ENCODE measurements at places on chromosomes 6 and 20.

DNA sequence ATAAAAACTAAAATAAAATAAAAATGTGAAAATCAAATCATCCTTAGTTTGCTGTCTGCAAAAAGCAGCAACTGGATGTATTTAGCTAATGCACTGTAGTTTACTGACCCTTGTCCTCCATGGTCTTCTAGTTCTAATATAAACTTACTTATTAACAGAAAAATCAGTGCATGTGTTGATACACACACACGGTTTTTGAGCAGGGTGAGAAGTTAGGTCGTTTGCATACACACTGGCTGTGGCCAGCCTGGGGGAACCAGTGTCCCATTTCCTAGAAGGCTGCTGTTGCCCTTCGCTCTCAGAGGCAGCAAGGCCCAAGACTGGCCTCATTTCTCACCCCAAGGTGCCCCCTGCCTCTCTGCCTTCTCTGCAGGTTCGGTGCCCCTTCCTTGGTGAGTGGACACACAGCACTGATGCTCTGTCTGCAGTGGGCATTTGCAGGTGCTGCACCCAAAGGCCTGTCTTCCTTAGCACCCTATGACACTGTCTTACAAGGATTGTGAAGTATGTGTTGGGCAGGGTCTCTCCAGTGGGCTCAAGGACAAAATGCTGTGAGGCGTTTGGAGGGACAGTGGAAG lies 168.5 kb downstream of the SCP2D1 start:
- DNase-seq = no peak

DNA sequence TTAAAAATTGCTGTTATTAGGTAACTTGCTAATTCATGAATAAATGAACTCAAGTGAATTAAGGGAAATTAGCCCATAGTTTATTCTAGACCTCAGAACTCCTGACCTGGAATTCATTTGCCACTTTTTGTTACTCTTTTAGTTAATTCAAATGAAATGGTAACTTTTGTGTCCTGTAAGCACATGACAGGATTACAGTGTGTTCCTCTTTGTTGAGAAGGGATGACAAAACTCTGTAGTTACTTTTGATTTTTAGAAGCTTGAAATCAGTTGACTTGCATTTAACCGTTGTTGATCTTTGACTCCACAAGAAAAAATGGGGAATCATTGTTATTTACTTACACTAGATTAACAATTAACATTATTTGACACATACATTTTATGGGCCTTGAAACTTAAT lies 6.2 kb downstream of the SLC9A8 start:
- no peak for DNase-seq

- no peak for DNase-seq
These were observed 245.0 kb downstream of the GMPR start for GRCh38 chr6:16483315-16483875.

GRCh38 chr20:15593081-15593480 lies 980.2 kb downstream of the KIF16B start:
- DNase-seq = no peak

DNA sequence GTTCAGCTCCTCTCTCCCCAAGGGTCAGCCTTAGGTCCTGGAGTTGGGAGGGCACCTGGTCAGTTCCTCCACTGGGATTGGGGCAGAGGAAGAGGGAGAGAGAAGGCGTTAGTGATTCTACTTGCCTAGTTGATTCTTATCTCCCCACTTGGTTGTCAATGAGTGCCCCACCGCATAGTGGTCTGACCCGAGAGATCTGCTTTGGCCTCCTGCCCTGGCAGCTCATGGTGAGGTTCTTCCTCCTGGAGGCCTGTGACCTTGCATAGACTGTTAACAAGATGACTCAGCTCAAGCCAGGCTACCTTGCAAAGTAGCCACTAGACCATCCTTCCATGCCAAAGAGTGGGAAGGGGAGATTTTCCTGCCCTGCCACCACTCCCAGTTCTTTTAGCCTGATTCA lies 160.6 kb downstream of the TMEM200A start:
- DNase-seq = no peak

GRCh38 chr20:1761116-1761515 lies 103.5 kb upstream of the SIRPG start:
- no peak for DNase-seq

DNA sequence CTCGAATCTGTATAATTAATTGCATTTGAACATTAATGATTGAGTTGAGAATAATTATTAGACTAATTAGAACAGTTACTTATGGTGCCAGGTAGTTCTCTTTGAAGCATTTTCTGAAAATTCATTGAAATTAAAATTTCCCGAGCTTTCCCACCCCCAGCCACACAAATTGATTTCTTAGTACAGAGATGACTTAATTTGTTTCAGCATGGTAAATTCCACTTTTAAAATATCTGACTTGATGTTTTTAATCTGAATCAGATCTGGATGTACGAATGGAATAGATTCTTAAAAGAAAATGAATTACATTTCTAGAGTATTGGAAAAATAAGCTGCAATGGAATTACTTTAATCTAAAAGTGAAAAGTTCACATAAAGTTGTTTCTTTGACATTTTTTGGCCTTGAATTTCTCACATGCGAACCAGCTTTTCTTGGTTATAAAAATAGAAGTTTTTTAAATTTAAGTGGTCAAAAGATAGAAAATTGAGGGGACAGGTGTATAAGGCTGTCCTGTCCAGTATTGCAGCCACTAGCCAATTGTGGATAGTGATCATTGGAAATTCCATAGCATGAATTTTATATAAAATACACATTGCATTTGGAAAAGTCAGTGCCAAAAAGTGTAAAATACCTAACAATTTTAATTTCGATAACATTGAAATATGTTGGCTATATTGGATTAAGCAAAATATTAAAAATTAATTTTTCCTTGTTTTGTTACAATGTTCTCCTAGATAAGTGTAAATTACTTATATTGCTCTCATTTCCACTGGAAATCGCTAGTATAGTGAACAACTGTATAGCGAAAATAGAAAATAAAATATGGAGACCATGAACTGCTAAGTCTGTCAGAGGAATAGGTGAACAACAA lies 102.9 kb downstream of the OR2B2 start:
- no peak for DNase-seq

GRCh38 chr20:58044931-58045555 lies 183.4 kb downstream of the ANKRD60 start:
- DNase-seq = no peak

Data from NCI-H2081 (cell line).